H7 (cell line): ENCODE measurements at places on chromosomes 5 and 9. TPM values are rescaled to one million over a fixed set of nuclear protein-coding genes. Genes with fewer than 3 reads are reported as not detected.

GRM6 gene
- not detected in 2 replicates for total RNA-seq

PLEKHG4B gene
- total RNA-seq: 25.2 and 34.1 TPM in 2 replicates

PCDHGA5 gene
- total RNA-seq: not detected in 2 replicates

GMCL2 gene
- not detected in 2 replicates for total RNA-seq

DIRAS2 gene
- total RNA-seq: 0.11 and 0.28 TPM in 2 replicates

STXBP1 gene
- total RNA-seq: 5.9 and 12.0 TPM in 2 replicates

PRR16 gene
- 0.67 TPM in 1 of 2 replicates, not detected in the other for total RNA-seq

TAF11L10 gene
- total RNA-seq: not detected in 2 replicates

KLF9 gene
- total RNA-seq: 0.97 and 1.5 TPM in 2 replicates

FOXD4L4 gene
- total RNA-seq: not detected in 2 replicates

CDH6 gene
- 5.3 and 6.1 TPM in 2 replicates for total RNA-seq

DNA sequence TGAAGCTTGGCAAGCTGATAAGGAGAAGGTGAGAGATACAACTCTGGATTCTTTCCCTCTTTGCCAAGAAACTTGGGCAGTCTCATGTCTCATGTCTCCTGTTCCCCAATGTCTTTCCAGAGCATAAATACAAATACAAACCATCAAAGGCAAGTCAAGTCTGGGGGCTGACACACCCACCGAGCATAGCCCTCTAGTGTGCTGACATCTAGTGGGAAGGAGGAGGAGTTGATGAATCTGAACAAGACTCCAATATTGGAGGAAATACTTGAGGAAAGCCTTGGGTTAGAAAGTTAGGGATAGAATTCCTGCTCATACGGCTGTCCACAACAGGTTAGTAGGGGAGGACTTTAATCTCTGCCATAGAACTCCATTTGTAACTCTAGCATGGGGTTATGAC is 8.6 kb downstream of the MLANA start:
- DNase-seq: peak; percentile 56

- DNase-seq: no peak
Observed at GRCh38 chr5:61916621-61917620, 389.1 kb upstream of the KIF2A start.

- peak; percentile 14 for DNase-seq
Observed at GRCh38 chr5:72662936-72663335, 153.5 kb upstream of the TNPO1 start.

- DNase-seq: no peak
Observed at GRCh38 chr5:160198841-160199409, 30.4 kb upstream of the FABP6 start.

- DNase-seq: no peak
Observed at GRCh38 chr9:124594225-124594624, 87.0 kb upstream of the NR5A1 start.

DNA sequence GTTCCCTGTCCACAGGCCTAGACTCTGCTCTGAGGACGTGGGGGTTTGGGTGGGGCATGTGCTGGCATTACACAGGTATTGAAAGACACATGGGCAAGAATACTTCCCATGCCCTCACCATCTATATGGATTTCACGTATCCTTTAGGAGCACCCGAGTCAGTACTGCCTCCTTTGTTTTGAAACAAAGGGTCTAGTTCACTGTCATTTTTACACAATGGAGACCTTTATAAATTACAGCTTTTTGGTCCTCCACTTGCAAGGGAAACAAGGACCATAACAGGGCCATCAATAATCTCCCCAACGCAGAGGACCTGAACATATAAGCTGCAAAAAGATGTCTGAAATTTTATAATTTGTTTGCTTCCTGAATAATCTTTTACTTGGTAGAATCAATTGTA is 24.9 kb upstream of the CRHBP start:
- DNase-seq: no peak

- DNase-seq: no peak
Observed at GRCh38 chr9:133954862-133955529, 37.1 kb downstream of the VAV2 start.

DNA sequence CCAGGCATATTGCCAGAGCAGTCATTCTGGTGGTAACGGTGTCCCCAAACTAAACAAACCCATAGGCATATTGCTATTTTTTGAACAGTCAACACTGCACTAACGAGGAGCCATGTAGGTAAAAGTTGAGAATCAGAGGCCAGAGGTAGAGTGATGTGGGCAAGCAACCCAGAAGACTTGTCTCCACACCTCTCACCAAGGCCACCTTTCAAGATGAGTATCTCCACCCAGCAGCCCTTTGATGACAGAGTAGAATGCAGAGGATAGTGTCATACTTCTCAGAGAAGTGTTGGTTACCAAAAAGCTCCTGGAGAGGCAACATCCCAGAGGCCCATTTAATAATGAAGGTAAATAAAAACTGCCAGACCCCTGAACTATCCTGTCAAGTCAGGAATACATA is 63.9 kb downstream of the FCHO2 start:
- no peak for DNase-seq

GRCh38 chr5:23103566-23103965 is 250.4 kb upstream of the CDH12 start:
- DNase-seq: no peak

GRCh38 chr5:10735569-10736276 is 25.3 kb downstream of the DAP start:
- DNase-seq: no peak

GRCh38 chr5:145829708-145830361 is 5.3 kb downstream of the PRELID2 start:
- DNase-seq: no peak

GRCh38 chr9:91433180-91433579 is 9.5 kb upstream of the NFIL3 start:
- no peak for DNase-seq

DNA sequence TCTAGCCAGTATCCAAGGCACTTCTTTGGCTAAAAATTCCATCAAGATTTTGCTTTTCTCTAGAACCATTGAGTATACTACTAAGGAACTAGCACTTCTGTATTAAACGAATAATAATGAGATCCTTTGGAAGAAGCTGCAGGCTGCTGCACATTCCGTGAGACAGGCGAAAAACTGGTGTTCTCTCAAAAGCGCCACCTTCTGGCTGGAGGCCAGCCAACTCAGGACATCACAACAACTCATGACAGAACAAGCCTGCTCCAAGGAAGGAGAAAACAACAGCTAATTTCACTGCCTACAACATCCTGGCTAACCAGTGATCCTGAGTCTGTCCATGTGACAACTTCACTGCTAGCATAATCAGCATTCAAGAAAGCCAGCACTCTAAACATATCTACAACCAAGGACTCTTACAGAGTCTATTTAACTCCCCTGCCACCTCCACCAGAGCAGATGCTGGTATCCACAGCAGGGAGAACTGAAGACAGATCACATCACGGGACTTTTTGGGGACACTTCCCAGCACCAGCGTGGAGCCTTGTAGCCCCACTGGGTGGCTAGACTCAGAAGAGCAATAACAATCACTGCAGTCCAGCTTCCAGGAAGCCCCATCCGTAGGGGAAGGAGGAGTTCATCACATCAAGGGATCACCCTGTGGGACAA is 150.5 kb downstream of the YTHDC2 start:
- DNase-seq: peak; percentile 19

DNA sequence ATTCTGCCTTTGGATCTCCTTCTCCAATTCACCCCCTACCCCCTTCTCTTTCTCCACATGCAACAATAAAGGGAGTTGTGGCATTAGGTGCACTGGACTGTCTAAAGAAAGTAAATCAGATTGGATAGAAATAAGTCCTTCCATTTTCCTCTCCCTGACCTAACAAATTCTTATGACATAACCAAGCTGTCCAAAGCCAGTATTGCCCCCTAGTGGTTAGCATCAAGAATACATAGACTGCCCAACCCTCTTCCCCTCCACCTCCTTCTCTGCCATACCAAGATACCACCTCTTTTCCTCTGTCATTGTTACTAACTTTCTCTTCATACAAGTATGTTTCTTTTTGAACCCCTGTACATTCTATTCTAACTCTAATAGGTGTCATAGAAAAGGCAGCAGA is 45.7 kb downstream of the PPARGC1B start:
- DNase-seq: peak; percentile 74

DNA sequence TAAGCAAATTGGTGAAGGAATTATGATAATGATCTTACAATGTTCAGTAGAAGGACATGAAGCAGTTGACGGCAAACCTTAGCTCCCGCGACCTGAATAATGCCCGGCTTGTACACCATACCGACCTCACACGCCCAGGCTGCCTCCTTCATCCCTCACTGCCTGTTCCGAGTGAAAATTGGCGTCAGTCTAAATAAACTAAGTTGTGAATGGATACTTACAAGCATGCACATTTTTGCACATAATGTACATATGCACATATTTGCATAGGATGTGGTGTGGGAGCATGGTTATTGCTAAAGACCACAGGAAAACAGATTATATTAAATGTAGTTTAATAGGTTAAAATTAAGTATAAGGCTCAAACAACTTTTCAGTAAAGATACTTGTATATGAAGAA is 14.9 kb downstream of the OR2Y1 start:
- no peak for DNase-seq

GRCh38 chr9:84136119-84136868 is 155.7 kb downstream of the RMI1 start:
- no peak for DNase-seq

DNA sequence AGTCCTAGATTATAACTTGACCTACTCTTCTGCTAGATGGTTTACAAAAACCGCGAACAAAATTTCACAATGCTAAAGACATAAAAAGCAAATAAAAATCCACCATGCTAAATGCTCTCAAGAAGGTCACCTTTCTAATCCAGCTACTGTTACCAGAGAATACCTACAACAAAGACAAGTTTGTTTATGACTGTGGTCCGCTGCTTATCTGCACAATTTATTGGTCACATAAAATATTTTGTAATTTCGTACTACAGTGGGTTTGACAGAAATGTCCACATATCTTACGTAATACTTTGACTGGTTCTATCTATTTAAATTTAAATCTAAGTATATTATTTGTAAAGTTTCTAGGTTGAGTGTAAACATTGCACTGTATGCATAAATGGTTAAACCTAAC is 257.6 kb upstream of the ZNF608 start:
- DNase-seq: no peak

GRCh38 chr5:80109646-80110478 is 74.7 kb downstream of the THBS4 start:
- DNase-seq: peak; percentile 55

DNA sequence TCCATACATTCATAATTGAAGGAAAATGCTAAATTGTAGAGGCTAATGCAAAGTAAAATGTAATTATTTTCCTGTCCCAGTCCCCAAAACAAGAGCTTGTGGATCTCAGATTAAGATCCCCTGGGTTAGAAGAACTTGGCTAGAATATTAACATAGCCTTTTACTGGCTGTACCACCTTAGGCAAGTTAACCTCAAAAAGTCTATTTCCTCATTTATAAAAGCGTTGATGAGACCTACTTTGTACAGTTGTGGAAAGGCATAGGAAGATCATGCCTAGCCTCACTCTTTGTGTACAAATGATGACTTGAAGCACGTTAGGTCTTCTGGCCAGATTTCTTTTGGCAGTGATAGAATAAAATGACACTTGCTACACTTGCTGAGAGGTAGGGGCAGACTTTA is 97.2 kb downstream of the F2RL2 start:
- no peak for DNase-seq

- no peak for DNase-seq
Observed at GRCh38 chr5:156394642-156395305, 67.8 kb downstream of the SGCD start.

GRCh38 chr5:149865746-149866145 is 78.8 kb downstream of the PDE6A start:
- DNase-seq: no peak
